ENCODE measurements at places on chromosomes 7 and 10. TPM values are rescaled to one million over a fixed set of nuclear protein-coding genes. Genes with fewer than 3 reads are reported as not detected.

PALD1 gene
- 1.4 TPM for total RNA-seq

MET gene
- total RNA-seq, result 46.0 TPM

SPDYE5 gene
- total RNA-seq, result not detected

BAIAP2L1 gene
- total RNA-seq, result 32.7 TPM

GPER1 gene
- 0.64 TPM for total RNA-seq

GRCh38 chr7:12111422-12112405, 99.4 kb upstream of the TMEM106B start:
- peaks cover 6% of the 10 kb centered on the region for H3K4me1 ChIP-seq
- H3K36me3 ChIP-seq, result no peaks in the 10 kb centered on the region
- peak overlapping the region; percentile 58 for H3K4me3 ChIP-seq
- peaks cover 15% of the 10 kb centered on the region for H3K27me3 ChIP-seq
- DNase-seq, result peak; percentile 9

DNA sequence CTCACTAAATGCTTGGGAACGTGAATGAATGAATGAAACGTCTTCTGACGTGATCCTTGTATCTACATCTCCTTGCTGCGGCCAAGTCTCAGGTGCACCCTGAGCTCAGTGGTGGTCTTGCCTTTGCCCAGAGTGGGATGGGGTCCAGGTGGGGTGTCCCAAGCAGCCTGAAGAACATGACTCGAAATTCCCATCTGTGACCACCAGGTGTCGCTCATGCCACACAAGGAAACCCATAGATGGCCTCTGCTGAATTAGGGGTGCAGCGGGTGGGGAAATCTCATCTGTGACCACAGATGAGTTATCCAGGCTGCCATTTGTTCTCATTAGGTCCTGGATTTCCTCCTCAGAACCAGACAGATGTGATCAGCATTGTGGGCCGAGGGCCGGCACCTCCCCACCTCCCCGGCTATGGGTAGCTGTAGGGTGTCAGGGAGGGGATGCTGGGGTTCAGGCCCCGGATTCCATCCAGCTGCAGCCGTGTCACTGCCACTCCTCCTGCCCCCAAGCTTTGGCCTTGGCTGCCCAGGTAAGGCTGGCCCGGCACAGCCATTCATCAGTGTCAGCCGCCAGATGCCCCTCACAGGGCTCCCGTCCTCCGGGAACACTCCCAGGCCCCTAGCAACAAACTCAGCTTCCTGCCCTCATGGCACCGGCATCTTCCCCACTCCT, 21.0 kb upstream of the GNA12 start:
- no peaks in the 10 kb centered on the region for H3K27me3 ChIP-seq
- no peak overlapping the region for H3K27ac ChIP-seq
- DNase-seq, result peak; percentile 60

GRCh38 chr10:58930500-58930899, 245.9 kb upstream of the PHYHIPL start:
- H3K4me1 ChIP-seq, result no peaks in the 10 kb centered on the region
- no peaks in the 10 kb centered on the region for H3K36me3 ChIP-seq
- no peak overlapping the region for H3K27ac ChIP-seq
- no peaks in the 10 kb centered on the region for H3K27me3 ChIP-seq
- no peak overlapping the region for H3K4me3 ChIP-seq
- no peak for DNase-seq

- no peak overlapping the region for H3K4me3 ChIP-seq
- no peak for DNase-seq
- no peaks in the 10 kb centered on the region for H3K4me1 ChIP-seq
- no peaks in the 10 kb centered on the region for H3K27me3 ChIP-seq
- H3K36me3 ChIP-seq, result no peaks in the 10 kb centered on the region
Observed at GRCh38 chr7:19982841-19983835, 209.7 kb upstream of the TMEM196 start.

- H3K4me1 ChIP-seq, result no peaks in the 10 kb centered on the region
- no peak for DNase-seq
- no peak overlapping the region for H3K4me3 ChIP-seq
- H3K27me3 ChIP-seq, result no peaks in the 10 kb centered on the region
- H3K36me3 ChIP-seq, result no peaks in the 10 kb centered on the region
Observed at GRCh38 chr7:120180221-120180620, 92.8 kb upstream of the KCND2 start.

GRCh38 chr7:77752016-77752415, 46.2 kb downstream of the TMEM60 start:
- peak overlapping the region; percentile 38 for H3K27ac ChIP-seq
- no peak for DNase-seq
- peaks cover 5% of the 10 kb centered on the region for H3K36me3 ChIP-seq
- no peak overlapping the region for H3K4me3 ChIP-seq

GRCh38 chr7:142345811-142346210, 88.0 kb upstream of the PRSS58 start:
- no peaks in the 10 kb centered on the region for H3K4me1 ChIP-seq
- H3K27me3 ChIP-seq, result peaks cover 6% of the 10 kb centered on the region
- DNase-seq, result no peak
- no peak overlapping the region for H3K4me3 ChIP-seq
- H3K36me3 ChIP-seq, result no peaks in the 10 kb centered on the region
- no peak overlapping the region for H3K27ac ChIP-seq

DNA sequence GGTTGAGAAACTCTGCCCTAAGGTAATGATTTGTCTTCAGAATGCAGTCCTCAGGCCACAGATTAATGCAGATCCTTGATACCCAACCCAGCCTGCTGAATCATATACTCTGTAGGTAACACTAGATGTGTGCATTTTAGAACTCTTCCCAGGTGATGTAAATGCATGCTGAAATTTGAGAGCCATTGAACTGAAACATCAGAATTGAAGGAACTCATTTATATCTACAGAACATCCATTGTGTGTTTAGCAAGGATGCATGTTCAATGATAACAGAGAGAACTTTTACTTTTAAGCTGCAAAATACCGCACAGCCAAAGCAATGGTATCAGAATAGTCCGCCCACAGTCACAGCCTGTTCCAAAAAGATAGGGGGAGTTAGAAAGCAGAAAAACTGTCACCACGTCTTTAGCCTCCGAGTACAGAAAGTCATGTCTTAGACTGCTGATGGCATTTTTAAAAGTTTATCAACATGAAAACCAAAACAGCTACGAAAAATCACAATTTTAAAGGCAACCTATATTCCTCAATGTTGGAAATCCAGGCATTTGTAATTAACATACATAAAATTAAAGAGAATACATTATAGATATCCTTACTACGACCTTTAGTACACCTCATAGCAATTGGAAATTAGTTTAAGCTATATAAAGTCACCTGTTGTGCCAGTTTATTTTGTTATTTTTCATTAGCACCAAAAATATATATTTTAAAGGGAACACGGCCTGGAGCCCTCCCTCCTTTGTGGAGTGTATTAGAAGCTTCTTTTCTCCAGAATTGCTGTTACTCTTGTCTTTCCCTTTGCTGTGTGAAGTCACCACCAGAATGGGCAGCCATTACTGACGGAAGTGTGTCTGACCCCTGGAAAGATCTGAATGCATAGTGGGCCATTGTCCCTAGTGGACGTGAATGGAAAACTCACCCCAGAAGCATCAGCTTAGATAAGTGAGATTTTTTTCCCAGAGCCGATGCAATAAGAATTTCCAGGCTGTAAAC, 65.8 kb upstream of the PRKAR2B start:
- H3K27me3 ChIP-seq, result no peaks in the 10 kb centered on the region
- H3K4me3 ChIP-seq, result no peak overlapping the region
- peaks cover 5% of the 10 kb centered on the region for H3K4me1 ChIP-seq
- H3K27ac ChIP-seq, result no peak overlapping the region
- DNase-seq, result no peak
- H3K36me3 ChIP-seq, result no peaks in the 10 kb centered on the region

DNA sequence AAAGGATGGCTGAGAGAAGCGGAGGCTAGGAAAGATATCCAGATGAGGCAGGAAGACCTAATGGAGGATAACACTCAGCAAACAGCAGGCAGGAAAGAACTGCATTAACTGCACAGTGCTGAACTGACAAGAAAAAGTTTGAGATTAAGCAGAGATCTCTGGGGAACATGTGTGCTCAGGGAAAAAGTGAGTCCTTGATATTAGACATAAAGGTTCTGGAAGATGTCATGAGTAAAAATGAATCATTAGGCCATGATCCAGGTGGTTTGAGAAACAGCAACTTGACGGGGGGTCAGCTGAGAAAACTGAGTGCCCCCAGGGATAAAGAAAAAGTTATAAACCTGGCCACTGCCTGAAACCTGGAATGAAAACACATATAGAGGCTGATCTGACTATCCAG, 27.3 kb upstream of the ANK3 start:
- H3K27me3 ChIP-seq, result no peaks in the 10 kb centered on the region
- no peak overlapping the region for H3K4me3 ChIP-seq
- peaks cover 6% of the 10 kb centered on the region for H3K4me1 ChIP-seq
- no peak for DNase-seq
- no peak overlapping the region for H3K27ac ChIP-seq

DNA sequence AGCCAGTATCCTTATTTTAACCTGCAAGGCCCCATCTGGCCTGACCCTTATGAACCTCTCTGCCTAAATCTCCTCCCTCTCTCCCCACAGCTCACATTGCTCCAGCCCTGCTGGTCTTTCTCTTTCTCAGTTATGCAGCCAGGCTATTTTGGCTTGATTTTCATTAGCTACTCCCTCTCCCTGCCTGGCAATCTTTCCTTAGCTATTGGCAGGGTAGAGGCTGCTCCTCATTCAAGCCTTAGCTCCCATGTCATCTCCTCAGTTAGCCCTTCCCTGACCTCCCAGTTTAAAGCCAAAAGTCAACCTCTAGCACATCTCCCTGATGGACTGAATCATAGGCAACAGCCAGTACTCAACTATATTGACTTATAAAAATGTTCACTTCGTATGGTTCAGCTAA, 214.4 kb upstream of the CELF2 start:
- H3K27me3 ChIP-seq, result peaks cover 43% of the 10 kb centered on the region
- no peaks in the 10 kb centered on the region for H3K36me3 ChIP-seq
- H3K27ac ChIP-seq, result no peak overlapping the region

Measured in progenitor cell of endocrine pancreas (in vitro differentiated cells).